ENCODE measurements at places on chromosomes 2 and 18.

DNA sequence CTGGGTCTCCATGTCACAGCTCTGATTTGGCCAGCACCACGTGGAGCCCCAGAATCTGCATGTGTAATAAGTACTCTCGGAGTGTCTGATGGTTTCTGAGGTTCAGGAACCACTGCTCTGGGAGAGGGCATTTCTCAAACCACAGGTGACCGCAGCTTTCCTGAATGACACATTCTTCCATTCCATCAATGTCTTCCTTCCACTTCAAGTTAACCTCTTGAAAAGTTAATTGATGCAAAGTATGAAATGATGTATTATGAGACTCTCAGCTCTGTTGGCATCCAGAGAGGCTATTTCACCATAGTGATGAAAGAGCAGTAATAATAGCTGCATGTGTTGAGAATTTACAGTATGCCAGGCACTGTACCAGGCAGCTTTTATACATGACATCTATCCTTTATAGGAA is 61.3 kb upstream of the CRIM1 start:
- DNase-seq = no peak

DNA sequence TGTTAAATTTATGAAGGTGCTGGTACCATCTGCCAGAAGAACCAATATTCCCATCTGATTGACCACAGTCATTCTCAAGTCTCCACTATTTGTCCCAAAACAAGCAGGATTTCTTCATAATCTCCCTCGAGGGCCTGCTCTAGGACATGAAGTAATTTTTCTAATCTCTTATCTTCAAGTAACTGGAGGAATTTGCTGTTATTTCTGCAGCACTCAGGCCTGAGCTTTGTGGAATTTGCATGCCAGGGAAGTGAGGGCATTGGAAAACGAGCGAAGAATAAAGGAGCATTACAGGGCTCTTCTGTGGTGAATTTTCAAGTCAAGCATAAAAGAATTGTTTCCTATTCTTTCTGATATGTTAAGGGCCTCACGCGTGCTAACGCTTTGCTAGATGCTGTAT is 161.2 kb upstream of the EPAS1 start:
- no peak for DNase-seq

GRCh38 chr2:28283861-28284260 is 108.8 kb upstream of the FOSL2 start:
- DNase-seq = no peak

DNA sequence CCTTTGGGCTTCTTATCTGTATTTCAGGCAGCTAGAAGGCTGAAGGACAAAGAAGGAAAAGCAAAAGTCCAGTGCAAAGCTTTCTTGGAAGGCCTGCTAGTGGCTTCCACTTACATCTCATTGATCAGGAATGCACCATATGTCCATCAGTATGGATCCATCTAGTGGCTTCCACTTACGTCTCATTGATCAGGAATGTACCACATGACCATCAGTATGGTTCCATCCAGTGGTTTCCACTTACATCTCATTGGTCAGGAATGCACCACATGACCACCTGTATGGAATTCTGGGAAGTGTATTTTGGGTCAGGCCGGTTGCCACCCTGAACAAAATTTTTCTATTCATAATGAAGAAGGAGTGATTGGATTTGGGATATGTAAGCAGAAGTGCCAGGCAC is 70.6 kb downstream of the LYPD6 start:
- DNase-seq = peak; percentile 31

DNA sequence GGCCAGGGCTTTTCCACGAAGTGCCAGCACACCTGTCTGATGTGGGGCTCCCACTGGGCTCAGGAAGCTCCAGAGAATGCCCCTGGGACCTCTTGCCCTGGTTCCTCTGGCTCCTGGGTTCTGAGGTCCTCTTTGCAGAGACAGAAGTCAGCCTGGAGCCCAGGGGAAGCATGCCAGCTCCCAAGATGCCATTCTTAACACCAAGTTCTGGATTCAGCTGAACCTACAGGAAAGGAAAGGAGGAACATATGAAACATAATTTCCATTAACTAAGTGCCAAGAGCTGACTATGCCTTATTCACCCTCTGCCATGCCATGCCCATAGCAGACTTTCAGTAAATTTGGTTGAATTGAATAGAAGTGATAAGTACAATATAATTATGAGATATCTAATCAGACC is 21.9 kb downstream of the FAM124B start:
- DNase-seq = no peak

DNA sequence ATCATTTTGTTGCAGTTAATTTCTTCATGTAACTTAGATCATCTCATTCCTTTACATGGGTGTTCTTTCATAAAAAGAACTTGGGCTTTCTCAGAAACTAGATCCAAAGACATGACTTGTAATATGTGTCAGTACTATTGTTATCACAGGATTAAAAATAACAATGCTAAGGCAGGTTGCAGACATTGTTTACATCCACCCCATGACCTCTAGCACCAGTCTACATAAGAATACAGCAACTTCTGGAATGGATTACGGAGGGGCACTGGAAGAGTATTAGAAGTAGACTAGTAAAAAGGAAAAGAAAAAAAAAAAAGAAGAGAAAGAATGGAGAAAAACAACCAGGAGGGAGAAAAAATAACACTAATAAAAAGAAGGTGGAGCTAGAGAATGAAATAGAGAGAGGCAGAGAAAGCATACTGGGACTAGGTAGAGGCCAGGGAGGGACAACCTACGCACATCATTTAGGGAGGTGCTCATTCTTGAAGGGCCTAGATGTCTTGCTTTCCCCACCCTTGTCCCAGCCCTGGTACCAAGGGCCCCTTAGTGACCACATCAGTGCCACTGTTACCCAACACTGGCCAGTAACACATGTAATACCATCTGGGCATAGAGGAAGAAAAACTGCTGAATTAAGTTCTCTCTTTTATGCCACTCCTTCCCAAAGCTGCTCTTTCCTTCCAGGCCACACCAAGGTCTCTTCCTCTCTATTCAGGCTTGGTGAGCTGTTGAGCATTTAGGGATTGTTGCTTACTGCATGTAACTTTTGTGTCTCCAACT is 70.6 kb upstream of the KLF7 start:
- DNase-seq = no peak

GRCh38 chr2:144469798-144470197 is 50.1 kb downstream of the ZEB2 start:
- DNase-seq = no peak

- no peak for DNase-seq
These were observed 164.9 kb upstream of the AGAP1 start for GRCh38 chr2:235328991-235329390.

DNA sequence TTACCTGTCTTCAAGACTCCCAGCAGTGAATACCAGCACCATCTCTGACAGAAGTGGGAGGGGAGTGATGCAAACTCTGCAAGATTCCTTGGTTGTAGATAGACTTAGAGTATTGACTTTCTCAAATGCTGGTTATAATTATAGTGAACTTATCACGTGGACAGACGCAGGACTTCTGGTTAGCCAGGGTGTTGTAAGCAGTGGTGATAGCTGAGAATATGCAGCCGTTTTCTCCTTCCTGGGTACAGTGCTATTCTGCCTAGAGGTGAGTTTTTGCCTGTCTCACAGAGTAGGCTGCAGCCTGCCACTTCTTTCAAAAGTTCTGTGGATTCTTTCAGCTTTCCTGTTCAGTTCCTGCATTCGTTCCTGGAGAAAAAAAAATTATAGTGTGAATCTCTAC is 733 bp upstream of the CXCR2 start:
- no peak for DNase-seq

GRCh38 chr2:191041418-191042161 is 27.6 kb upstream of the STAT1 start:
- peak; percentile 21 for DNase-seq

GRCh38 chr2:36446294-36446693 is 90.7 kb downstream of the CRIM1 start:
- DNase-seq = no peak

DNA sequence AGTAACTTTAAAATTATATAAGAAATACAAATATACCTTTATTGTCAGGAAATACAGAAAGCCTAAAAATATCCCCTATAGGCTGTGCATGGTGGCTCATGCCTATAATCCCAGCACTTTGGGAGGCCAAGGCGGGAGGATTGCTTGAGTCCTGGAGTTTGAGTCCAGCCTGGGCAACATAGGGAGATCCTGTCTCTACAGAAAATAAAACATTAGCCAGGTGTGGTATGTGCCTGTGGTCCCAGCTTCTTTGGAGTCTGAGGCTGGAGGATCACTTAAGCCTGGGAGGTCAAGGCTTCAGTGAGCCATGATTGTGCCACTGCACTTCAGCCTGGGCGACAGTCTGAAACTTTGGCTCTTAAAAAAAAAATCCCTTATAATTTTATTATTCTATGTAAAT is 29.1 kb downstream of the GLS start:
- DNase-seq = no peak

GRCh38 chr2:230636684-230637271 is 75.9 kb upstream of the CAB39 start:
- DNase-seq = no peak

GRCh38 chr2:52862801-52863200 is 904.8 kb upstream of the CHAC2 start:
- DNase-seq = no peak
